ENCODE measurements at places on chromosomes 16 and 17. TPM values are rescaled to one million over a fixed set of nuclear protein-coding genes. Genes with fewer than 3 reads are reported as not detected.

The CCL22 gene
- not detected for total RNA-seq

The CSH2 gene
- total RNA-seq, result 0.66 TPM

The SULT1A3 gene
- 27.6 TPM for total RNA-seq

The IFI35 gene
- 6.3 TPM for total RNA-seq

The C17orf58 gene
- total RNA-seq, result 6.5 TPM

The KRTAP4-3 gene
- total RNA-seq, result not detected

The SLFN12 gene
- 19.5 TPM for total RNA-seq

The MRPS7 gene
- 49.2 TPM for total RNA-seq

DNA sequence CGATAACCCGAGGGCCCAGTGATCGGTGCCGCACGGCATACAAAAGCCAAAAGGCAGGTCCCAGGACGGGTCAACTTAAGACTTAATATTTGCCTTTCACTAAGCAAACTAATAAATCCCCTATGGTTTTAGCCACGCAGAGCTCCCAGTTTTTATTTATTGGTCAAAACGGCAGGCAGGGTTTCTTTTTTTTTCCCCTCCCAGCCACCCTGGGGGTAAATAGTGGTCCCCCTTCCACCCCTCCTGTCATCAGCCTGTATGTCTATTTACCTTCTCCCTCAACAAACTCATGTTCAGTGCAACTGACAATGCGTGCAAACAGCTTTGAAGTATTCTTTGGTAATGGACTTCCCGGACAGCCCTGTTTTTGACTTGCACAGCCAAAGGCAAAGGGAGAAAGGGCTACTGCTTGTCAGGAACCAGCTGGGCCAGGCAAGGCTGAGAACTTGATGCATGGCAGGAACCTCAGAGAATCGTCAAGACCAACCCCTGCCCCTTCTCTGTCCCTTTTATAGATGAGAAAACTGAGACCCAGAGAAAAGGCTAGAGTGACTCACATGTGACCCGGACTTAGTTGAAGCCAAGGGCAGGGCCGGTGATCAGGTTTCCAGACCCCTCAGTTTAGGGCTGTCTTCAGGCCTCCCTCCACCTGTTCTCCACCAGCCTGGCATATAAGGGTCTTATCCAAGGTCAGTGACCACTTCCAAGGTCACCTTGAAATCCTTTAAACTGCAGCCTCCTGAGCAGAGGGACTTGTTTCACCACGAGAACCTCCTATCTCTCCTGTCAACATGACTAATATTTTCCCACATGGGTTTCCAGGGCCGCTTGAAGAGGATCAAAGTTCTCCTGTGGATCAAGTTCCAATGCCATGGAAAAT lies 279.0 kb downstream of the SOX9 start:
- H3K36me3 ChIP-seq, result peaks cover 15% of the 10 kb centered on the region
- no peaks in the 10 kb centered on the region for H3K27me3 ChIP-seq
- no peak for DNase-seq
- no peak overlapping the region for H3K27ac ChIP-seq
- no peak overlapping the region for H3K4me3 ChIP-seq
- H3K4me1 ChIP-seq, result peaks cover 5% of the 10 kb centered on the region

DNA sequence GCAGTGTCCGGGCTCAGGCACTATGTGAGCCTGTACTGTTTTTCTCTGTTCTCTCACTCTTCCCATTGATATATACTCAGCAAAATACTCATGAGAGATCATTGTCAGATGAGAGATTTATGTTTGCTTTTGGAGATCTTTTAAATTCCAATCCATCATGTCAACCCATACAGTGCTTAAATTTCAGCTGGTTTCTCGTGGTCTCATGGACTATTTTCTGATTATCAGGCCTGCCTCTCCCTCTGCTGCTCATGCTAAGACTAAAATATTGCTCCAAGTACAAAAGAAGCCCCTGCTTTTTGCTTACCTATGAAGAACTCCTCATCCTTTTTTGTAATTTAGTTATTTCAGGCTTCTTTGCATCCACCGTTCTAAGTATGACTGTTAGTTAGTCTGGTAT lies 547.2 kb downstream of the KCNJ2 start:
- H3K36me3 ChIP-seq, result no peaks in the 10 kb centered on the region
- H3K4me1 ChIP-seq, result peaks cover 8% of the 10 kb centered on the region
- H3K27me3 ChIP-seq, result peaks cover 3% of the 10 kb centered on the region
- no peak overlapping the region for H3K27ac ChIP-seq
- DNase-seq, result no peak

DNA sequence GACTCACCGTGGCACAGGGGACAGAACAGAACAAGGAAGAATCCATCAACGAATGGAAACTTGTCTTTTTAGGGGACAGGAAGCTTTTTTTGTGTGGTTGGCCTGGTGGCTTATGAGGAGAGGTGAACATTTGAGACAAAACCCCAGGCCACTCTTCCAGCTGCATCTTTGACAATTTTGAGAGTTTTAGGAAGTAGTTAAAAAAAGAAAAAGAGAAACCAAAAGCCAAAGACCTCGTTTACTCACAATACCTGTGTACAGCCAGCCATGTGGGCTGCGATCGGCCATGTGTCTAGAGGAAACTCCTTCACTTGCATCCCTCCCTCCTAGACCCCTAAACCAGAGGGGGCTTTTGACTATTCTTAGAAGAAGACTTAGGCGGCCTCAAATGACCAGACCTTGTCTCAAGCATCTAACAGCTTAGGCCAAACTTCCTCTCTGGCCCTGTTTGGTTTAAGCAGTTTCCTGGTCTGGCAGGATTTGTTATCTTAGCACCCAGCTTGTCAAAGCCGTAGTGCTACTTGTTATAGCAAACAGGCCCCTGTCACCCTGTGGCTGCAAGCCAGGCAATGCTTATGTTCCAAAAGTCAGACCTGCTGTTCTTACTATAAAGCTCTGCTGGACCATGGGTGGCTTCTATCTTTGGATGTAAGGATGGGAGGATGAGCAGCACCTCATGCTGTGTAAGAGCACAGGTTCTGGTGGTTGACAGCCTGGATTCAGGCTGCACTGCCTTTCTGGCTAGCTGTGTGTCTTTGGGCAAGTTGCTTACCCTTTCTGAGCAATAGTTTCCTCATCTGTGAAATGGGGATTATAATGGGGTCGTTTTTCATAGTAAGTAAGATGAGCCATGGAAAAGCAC lies 17.7 kb downstream of the KSR1 start:
- H3K36me3 ChIP-seq, result no peaks in the 10 kb centered on the region
- H3K4me1 ChIP-seq, result peaks cover 4% of the 10 kb centered on the region
- no peak for DNase-seq

DNA sequence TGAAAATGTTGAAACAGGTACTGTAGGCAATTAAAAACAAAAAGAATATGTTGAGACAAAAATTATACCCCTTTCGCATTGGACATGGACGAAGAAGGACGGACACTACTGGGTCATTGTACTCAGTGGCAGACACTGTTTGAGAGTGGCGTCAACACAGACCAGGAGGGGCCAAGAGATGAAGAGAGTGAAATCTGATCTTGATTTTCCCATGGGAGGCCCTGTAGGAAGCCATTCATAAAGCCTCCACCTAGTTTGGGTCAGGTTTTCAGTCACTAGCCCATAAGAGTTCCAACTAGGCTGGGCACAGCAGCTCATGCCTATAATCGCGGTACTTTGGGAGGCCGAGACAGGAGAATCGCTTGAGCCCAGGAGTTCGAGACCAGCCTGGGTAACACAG lies 23.6 kb upstream of the SMURF2 start:
- H3K4me3 ChIP-seq, result no peak overlapping the region
- no peaks in the 10 kb centered on the region for H3K4me1 ChIP-seq
- no peak for DNase-seq
- H3K27me3 ChIP-seq, result no peaks in the 10 kb centered on the region
- H3K36me3 ChIP-seq, result no peaks in the 10 kb centered on the region

DNA sequence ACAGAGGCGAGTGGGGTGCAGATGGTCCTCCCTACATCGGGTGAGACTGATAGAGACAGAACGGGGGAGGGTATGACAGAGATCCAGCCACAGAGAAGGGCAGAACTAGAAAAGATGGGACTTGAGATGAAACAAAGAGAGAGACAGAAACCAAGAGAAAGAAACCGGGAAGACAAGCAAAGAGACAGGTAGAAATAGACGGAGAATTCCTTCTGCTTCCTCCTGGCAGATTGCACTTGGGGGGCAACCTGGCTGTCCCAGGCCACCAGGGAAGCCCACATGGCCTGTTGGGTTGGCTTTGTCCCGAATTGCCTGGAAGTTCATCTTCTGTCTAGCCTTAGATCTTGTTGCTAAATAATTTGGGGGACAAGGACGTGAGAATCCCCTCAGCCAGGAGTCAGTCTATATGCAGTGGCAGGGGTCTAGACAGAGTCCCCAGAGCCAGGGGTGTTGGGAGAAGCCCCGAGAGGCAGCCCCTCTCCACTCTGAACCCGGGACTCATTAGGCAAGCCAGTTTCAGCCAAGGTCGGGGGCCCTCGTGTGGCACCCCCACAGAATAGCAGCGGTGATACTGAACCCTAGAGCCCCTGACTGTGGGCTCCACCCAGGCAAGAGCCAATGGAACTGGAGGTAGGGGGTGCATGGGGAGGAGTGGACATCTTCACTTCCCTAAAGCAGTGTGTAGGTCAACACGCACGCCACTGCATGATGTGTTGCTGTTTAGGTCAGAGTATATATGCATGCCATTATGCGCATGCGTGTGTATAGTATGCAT lies 627 bp upstream of the TSPOAP1 start:
- no peaks in the 10 kb centered on the region for H3K36me3 ChIP-seq
- H3K27ac ChIP-seq, result no peak overlapping the region
- no peaks in the 10 kb centered on the region for H3K27me3 ChIP-seq

DNA sequence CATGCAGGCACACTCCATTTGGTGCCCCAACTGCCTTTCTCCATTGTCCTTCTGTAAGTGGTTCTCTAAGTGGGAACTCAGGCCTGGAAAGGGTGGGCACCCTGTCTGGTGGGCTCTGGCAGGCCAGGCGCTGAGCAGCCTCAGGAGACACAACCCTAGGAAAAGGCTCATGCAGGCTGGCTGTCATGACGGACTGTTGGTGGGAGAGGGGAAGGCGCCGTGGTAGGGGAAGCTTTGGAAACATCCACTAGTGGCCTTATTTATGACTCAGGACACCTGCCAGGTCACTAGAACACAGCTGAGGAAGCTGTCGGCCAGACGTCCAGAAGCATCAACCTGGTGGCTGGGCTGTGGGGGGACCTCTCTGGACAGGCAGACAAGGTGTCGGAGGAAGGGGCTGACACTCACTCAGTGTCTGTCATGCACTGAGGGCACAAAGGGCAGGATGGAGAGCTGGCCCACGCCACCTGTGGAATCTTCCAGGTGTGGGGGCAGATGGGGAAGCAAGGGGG lies 216.0 kb downstream of the SEC14L1 start:
- no peak for DNase-seq
- H3K4me1 ChIP-seq, result peaks cover 3% of the 10 kb centered on the region
- H3K4me3 ChIP-seq, result no peak overlapping the region
- H3K36me3 ChIP-seq, result no peaks in the 10 kb centered on the region
- peak overlapping the region; percentile 85 for H3K27ac ChIP-seq
- H3K27me3 ChIP-seq, result no peaks in the 10 kb centered on the region

- H3K4me1 ChIP-seq, result peaks cover 29% of the 10 kb centered on the region
- peaks cover 23% of the 10 kb centered on the region for H3K36me3 ChIP-seq
- no peaks in the 10 kb centered on the region for H3K27me3 ChIP-seq
Measured at GRCh38 chr17:72417627-72418026, 296.8 kb downstream of the SOX9 start.

GRCh38 chr17:65130832-65131231 lies 6.3 kb upstream of the RGS9 start:
- peaks cover 21% of the 10 kb centered on the region for H3K27me3 ChIP-seq
- no peak for DNase-seq
- no peak overlapping the region for H3K4me3 ChIP-seq
- H3K4me1 ChIP-seq, result no peaks in the 10 kb centered on the region

- no peaks in the 10 kb centered on the region for H3K36me3 ChIP-seq
- no peaks in the 10 kb centered on the region for H3K4me1 ChIP-seq
- no peak for DNase-seq
- H3K4me3 ChIP-seq, result no peak overlapping the region
- peaks cover 34% of the 10 kb centered on the region for H3K27me3 ChIP-seq
Measured at GRCh38 chr17:5621026-5621425, 36.7 kb upstream of the NLRP1 start.

DNA sequence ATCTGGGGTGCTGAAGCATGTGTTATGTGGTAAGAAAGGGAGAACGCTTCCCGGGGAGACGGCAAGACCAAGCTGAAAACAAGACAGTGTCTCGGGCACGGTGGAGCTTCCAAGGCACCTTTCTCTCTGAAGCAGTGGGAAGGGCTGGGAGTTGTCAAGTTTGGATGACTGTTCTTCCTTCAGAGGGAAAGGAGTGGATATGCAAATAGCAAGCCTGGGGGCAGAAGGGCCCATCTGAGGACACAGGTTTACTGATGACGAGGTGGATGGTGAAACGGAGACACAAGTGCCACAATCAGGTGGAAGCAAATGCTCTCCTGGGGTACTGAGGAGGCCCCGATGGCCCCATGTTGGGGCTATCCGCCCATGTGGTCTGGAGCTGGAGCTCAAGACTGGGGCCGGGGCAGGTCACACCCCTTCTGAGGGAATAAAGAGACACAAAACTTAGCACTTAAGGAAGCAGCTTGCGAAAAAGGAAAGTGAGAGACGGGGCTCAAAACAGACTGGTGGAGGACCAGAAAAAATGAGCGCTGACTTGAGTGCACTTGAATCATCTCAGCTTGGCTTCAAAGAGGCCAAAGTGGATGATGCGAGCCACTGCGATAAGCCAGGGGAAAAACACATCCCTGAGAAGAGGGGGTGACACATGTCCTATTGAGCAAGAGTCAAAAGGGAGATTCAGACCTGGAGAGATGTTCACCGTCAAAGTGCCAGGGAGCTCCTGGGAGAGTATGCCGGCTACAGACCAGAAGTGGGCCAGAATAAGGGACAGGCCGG lies 34.8 kb upstream of the MTSS2 start:
- no peak for DNase-seq
- H3K4me1 ChIP-seq, result peaks cover 35% of the 10 kb centered on the region
- H3K36me3 ChIP-seq, result peaks cover 29% of the 10 kb centered on the region

DNA sequence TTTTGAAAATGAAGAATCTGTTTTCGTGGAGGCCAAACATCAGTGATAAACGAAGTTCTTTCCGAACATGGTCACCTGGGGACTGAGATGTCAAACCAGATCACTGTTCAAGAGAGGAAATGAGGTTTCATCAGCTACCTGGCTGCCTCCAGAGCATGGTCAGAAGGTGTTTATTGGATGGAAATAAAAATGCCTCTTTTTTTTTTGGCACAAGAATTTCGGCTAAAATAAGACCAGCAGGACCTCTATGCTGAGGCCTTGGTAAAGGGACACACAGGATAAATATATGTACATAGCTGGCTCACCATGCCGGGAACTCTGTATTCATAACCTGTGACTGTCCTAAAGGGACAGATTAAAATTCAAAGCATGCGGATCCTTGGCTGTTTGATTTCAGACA lies 135.3 kb downstream of the UTP18 start:
- no peaks in the 10 kb centered on the region for H3K4me1 ChIP-seq
- no peak overlapping the region for H3K4me3 ChIP-seq
- H3K36me3 ChIP-seq, result no peaks in the 10 kb centered on the region
- no peak for DNase-seq

- H3K27ac ChIP-seq, result peak within 1 kb of the TSS; percentile 98
- H3K4me1 ChIP-seq, result peaks cover 25% of the 10 kb centered on the region
- H3K4me3 ChIP-seq, result peak within 1 kb of the TSS; percentile 82
- H3K36me3 ChIP-seq, result peaks cover 6% of the 10 kb centered on the region
Measured at GRCh38 chr16:30526137-30526822, at the start of gene ZNF768. TSS of gene ZNF768 (minus strand) at chr16:30526566. CDS start at chr16:30526413, 153 bp downstream.

GRCh38 chr17:56160422-56160821 lies 7.1 kb downstream of the ANKFN1 start:
- no peak overlapping the region for H3K4me3 ChIP-seq
- H3K27me3 ChIP-seq, result peaks cover 37% of the 10 kb centered on the region
- H3K36me3 ChIP-seq, result no peaks in the 10 kb centered on the region
- peak overlapping the region; percentile 35 for H3K27ac ChIP-seq
- DNase-seq, result no peak

- H3K27ac ChIP-seq, result peak overlapping the region; percentile 50
- H3K4me1 ChIP-seq, result peaks cover 10% of the 10 kb centered on the region
- H3K27me3 ChIP-seq, result no peaks in the 10 kb centered on the region
- DNase-seq, result no peak
- peaks cover 6% of the 10 kb centered on the region for H3K36me3 ChIP-seq
Measured at GRCh38 chr16:88649195-88649923, 1.5 kb downstream of the CYBA start.

All from mesothelial cell of epicardium (in vitro differentiated cells).